ENCODE measurements at places on chromosomes 5 and 9. TPM values are rescaled to one million over a fixed set of nuclear protein-coding genes. Genes with fewer than 3 reads are reported as not detected.
A peak's percentile ranks its signal among the peaks of the same experiment; 100 is the strongest.

GRCh38 chr9:98807070-98807813, at the start of gene GALNT12:
Gene GALNT12, plus strand, starts transcription at chr9:98807670. Its CDS starts 29 bp downstream, at chr9:98807699.
- peak; percentile 42 for DNase-seq

- peak; percentile 88 for DNase-seq
Observed at GRCh38 chr9:121499427-121500164, at the start of gene GGTA1. Gene GGTA1, minus strand, starts transcription at chr9:121499844. Its CDS starts 31,922 bp downstream, at chr9:121467922.

DNA sequence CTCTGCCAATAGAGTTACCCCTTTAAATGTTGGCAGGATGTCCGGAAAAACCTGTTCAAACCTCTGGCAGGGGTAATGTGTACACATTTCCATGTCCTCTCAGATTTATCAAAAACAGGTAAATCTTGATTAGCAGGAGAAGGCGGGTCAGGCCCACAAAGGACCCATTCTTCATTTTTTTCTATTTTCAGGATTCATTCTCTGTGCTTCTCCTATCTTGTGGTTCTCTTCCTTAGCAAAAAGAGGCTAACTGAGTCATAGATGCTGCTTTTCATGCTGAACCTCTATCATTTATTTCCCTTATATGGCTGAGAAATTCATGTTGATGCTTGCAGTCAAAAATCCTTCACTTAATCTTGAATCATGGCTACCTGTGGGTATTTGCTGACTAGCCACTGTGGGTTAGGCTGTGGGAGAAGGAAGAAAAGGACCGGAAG, 112.7 kb upstream of the IQGAP2 start:
- DNase-seq, result no peak

DNA sequence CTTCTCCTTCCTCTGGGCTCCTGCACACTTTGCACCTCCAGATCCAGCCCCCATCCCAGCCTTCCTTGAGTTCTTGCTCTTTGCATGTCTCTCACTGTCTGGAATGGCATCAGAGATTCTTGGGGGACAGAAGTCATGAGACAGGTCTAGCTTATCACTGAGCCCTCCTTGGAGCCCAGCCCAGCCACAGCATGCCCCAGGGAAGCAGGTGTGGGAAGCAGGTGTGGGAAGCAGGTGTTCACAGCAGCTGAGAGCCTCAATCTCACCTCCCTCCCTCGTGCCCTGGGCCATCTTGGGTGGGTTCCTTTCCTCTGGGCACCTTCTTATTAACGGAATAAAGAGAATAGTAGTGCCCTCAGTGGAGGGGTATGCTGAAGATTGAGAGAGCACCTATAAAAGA, 27.2 kb downstream of the SLC6A7 start:
- DNase-seq, result no peak

DNA sequence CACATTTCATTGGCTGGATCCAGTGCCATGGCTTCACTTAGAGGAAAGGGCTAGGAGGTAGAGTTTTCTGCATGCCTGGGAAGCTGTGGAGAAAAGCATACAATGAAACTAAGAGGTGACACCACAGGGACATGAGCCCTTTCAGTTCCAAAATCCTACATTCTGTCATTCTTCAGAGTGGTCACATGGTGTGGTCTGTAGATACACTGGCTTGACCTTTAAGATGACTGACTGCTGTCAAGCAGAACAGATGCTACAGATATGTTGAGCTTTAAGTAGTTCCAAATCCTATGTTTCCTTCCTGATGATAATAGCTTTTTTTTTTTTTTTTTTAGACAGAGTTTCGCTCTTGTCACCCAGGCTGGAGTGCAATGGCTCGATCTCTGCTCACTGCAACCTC, 26.2 kb downstream of the DMRT3 start:
- no peak for DNase-seq

DNA sequence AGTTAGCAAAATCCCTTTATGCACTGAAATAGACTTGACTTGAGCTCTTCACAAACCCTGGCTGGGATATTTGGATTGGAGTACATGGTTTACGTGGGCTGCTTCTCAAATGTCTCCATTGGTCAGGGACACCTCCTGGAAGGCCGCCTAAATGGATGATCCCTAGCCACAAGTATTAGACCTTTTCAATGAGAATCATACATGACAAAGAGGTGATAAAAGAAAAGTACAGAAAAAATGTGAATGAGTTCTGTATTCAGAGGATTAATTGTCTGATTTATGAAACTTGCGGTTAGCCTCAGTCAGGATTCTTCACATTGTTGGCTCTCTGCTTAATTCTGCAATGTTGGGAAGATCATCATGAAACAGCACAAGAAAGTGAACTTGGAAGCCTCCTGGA, 752.8 kb upstream of the ADAMTS16 start:
- DNase-seq, result no peak

GRCh38 chr5:44443172-44443571, 54.0 kb upstream of the FGF10 start:
- DNase-seq, result no peak

DNA sequence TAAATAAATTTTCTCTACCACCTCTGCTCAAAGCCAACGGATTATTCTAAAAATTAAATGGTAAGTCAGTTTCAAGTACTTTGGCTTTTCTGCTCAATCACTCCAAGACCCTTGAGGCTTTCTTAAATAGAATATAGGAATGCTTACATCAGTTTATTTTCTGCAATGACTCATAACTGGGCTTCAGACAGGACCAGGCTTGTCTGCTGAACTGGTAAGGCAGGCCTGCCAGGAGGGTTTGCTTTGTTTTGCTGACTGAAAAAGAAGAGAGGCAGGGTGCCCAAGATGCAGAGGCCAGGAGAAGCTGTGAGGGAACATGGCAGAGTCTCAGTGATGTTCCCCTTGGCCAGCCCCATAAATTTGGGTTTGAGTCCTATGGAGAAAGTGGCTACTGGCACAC, 60.3 kb upstream of the EPB41L4A start:
- DNase-seq, result peak; percentile 1

DNA sequence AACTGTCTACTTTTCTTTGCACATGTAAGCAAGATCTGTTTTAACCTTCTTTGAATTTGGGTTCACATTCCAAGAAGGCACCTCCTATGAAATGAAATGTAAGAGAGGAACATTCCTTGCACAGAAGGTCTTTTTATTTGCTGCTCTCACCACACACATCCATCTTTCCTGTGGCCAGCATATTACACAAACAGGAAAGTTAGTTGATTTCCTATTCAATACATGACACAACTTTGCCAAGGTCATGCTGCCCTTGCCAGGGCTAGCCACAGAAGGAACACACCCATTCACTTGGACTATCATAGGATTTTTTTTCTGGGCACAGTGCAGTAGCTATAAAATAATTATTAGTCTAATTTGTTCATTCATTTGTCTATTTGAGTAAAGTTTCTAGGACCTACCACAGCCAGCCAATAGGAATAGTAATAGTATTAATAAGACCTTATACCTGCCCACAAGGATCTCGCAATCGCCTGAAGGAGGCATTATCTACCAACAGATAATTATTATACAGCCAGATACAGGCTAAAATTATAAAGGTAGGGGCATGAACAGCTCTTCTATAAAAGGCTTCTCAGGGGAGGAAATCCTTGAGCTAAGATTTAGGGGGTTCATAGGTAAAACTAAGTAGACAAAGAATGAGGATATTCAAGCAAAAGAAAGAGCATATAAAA, 78.1 kb upstream of the NREP start:
- DNase-seq, result no peak

GRCh38 chr5:78727786-78728761, 79.5 kb upstream of the LHFPL2 start:
- DNase-seq, result no peak

- DNase-seq, result no peak
Observed at GRCh38 chr5:151781201-151781600, 9.4 kb downstream of the G3BP1 start.

DNA sequence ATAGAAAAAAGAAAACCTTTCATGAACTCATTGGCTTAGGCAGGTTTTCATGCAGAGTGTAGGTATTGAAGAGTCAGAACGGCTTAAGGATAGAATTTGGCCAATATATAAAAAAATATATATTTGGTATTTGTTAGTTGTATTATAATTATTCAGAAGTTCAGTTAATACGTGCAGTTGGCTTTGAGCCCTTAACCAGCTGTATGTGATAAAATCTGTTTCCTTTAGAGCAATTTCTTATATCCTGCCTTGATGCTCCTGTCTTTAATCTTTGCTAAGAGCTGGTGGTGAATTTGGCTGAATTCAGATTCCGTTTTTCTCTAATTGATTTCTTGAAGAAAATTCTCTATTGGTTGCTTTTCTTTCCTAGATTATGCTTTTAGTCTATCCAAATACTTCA, 3.7 kb downstream of the ANXA1 start:
- DNase-seq, result peak; percentile 57

DNA sequence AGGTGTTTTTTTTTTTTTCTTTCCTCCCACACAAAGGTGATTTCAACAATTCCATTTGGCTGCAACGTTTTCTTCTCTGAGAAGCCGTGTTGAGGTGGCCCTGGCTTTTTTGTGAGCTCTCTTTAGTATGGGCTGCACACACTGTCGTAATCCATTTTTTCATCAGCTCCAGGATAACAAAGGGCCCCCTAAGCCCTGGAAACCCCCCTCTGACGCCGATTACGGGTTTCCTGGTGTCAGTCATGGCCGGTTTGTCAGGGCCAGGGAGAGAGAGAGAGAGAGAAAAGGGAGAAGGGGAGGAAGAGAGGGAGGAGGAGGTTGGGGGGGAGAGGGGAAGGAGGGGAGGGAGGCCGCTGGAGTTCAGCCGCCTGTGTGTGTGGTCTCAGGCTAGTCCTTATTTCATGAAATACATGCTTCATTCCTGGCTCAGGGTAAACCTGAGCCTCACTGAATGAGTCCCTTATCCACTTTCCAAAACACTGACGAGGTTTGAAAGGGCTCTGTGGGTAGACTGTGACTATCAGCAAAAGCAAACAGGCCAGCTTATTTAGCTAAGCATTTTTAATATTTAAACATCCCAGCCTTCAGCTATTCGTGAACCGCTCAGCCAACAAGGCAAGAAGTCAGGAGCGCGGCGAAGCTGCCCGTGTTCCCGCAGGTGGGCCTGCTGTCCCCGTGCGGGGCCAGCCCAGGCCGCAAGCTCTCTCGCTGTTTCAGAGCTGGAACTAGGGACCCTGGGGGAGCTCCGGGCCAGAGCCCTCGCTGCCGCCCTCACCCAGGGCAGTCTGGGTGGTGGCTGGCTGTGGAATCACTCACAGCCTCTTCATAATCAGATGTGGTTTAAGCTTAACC, 172.8 kb downstream of the ERCC6L2 start:
- DNase-seq, result peak; percentile 80

GRCh38 chr5:60597572-60598320, 102.2 kb downstream of the DEPDC1B start:
- DNase-seq, result peak; percentile 63

- DNase-seq, result peak; percentile 99
Observed at GRCh38 chr5:147554261-147554817, 44.5 kb upstream of the DPYSL3 start.

DNA sequence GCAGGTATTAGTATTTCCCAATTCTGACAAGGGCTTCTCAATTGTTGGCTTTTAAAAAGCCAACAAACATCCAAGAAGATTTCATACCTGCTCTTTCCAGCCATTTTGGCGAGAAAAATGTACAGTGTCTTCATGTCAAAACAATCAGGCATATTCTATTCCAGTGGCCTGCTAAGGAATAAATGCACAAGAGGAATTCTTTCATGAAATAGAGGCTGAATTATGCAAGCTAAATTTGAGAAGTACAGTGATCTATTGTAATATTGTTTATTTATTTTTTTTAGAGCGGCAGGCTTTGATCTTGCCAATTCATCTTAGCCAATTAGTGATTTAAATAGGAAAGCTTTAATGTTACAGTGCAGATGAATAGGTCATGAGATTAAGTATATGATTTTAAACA, 49.3 kb downstream of the NLN start:
- DNase-seq, result peak; percentile 16

GRCh38 chr5:140372971-140373487, 13.0 kb downstream of the SLC4A9 start:
- DNase-seq, result peak; percentile 92

DNA sequence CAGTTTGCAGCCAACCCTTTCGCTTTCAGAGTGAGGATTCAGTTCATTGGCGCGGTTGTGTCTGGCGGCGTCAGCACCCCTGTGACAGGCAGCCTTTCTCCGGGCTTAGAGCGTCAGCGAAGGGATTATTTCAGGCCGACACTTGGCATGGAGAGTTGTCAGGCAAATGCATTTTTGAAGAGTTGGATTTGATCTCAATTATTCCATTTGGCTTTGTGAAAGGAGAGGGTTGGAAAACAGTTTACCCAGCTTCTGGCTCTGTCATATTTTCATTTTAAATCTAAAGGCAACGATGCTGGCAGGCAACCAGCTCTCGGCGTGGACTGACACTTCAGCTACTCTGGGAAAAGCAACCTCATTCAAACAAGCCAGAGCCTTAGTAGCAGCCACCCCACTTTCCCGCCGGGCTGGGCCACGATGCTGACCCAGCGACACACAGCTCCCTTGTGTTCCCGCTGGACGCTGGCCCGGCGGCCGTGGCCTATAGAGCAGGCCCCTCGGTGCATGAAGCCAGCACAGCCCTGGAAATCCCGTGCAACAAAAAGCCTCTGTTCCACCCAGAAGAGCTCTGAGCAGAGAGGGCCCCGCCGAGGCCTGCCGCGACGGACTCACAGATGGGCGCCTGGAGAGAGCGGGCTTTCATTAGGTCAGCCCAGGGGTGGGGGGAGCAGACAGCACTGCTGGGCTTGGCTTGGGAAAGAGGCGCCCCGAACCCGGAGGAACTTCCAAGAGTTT, 28.9 kb upstream of the LPCAT1 start:
- DNase-seq, result peak; percentile 90

GRCh38 chr5:54243483-54244080, 66.8 kb downstream of the ARL15 start:
- DNase-seq, result peak; percentile 64

- DNase-seq, result no peak
Observed at GRCh38 chr9:136795000-136795348, 1.2 kb upstream of the CCDC183 start.

GRCh38 chr5:159393854-159394274, 63.6 kb upstream of the IL12B start:
- no peak for DNase-seq

DNA sequence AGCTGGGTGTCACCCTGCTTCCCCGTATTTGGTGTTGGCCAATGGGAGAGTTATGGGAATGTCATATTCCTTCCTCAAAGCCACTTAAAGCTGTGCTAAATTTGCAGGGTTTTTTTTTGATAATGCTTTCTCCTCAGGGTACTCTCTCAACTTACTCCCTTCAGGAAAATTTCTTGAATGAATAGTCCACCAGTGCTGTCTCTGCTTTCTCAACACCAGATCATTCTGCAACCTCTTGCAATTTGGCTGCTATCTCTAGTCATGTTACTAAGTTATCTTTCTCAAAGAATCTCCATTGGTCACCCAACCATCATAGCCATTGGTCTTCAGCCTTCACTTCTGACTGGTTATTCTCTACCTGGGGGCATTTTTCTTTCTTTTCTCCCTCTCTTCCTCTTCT, 13.4 kb upstream of the TNFAIP8 start:
- no peak for DNase-seq

EEIG1 gene
- total RNA-seq, result 5.1 TPM

RPL37 gene
- 2,698 TPM for total RNA-seq

CCDC180 gene
- total RNA-seq, result 7.4 TPM

NUP155 gene
- total RNA-seq, result 24.4 TPM

SMIM33 gene
- not detected for total RNA-seq

TLR4 gene
- 13.3 TPM for total RNA-seq

ENHO gene
- total RNA-seq, result 3.4 TPM

LRRC19 gene
- total RNA-seq, result not detected

DENND1A gene
- total RNA-seq, result 9.3 TPM

Measured in muscle of leg (tissue), 16 donors.